T-helper 17 cell (primary cell): ENCODE measurements at places on chromosomes 7 and 10.

DNA sequence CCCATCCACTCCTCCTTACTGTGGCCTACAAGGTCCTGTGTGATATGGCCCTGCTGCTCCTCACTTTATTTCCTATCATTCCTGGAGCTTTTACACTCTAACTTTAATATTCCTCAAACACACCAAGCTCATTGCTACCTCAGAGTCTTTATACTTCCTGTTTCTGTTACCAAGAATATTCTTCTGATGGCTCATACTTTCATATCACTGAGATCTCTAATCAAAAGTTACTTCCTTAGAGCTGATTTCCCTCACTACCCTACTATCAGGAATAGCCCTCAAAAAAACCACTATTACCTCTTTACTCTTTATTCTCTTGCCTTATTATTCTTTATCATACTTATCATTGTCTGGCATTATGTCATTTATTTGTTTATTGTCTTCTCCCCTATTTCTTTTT is 5.8 kb upstream of the PPP3CB start:
- DNase-seq: no peak

DNA sequence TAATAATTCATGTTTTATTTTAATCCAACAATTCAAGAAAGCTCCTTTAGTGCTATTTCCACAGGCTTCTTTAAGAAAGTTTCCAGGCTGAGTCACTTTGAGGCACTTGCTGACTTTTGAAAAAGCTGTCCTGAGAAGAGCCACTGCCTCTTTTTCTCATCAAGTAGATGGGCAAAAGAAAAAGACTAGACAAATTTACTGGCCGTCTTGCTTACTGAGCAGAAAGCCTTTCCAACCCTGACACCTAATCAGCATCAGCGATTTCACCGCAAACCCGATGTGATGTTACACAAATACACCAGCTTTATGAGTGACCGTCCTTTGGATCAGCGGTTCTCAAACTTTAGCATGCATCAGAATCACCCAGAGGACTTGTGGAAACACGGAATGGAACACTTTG is 24.3 kb downstream of the CTTNBP2 start:
- no peak for DNase-seq

- DNase-seq: no peak
Measured at GRCh38 chr7:132501956-132502355, 74.3 kb downstream of the PLXNA4 start.

DNA sequence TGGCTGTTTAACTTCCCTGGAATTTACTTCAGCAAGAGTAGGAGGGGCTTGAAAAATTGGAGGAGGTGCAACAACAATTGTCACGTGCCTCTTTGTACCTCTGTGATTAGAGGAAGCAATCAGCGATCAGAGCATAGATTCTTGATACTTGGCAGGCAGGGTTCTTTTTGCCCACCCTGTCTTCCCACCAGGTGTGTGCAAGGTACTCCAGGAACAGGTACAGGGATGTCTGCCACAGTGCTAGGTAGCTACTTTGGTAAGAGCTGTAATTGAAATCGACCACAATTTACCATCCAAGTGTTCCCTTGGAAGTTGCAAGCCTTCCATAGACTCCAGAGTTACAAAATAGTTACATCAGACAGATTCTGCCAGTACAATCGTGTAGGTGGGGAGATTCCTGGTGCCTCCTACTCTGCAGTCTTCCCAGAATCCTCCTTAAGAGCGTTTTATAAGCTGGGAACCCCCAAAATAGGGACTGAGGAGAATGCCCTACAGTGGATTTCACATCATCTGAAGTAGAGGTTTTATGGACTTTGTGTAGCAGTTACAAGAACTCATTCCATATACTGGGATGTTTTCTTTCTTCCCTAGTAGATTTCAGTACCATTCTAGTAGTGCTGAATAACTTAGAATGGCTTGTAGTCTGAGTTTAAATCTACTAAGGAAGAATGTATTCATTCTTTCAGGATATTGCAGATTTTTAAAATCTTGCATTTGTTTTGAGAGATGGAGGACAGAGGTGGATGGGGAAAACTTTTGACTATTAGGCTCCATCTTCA is 101.9 kb downstream of the EXOC4 start:
- no peak for DNase-seq

GRCh38 chr7:150952331-150953050 is 25.6 kb downstream of the KCNH2 start:
- DNase-seq: no peak
